A549 treated with CORT108297 at 1 μM for 4 hours (cell line): ENCODE measurements at places on chromosomes 7 and 10. TPM values are rescaled to one million over a fixed set of nuclear protein-coding genes. Genes with fewer than 3 reads are reported as not detected.

Gene TMEM229A
- total RNA-seq, result not detected in 5 replicates

Gene GFRA1
- 9.5 to 10.8 TPM (median 10.2 TPM) in 5 replicates for total RNA-seq

Gene ZNF107
- total RNA-seq, result 2.0 to 2.6 TPM (median 2.5 TPM) in 5 replicates

Gene GRM8
- 0.24 to 0.52 TPM in 2 of 5 replicates, not detected in the others for total RNA-seq

Gene FXYD4
- total RNA-seq, result not detected in 5 replicates

Gene TRIM56
- 10.5 to 14.9 TPM (median 12.8 TPM) in 5 replicates for total RNA-seq

Gene CRTAC1
- total RNA-seq, result 1.2 to 1.9 TPM (median 1.4 TPM) in 5 replicates

Gene ACHE
- total RNA-seq, result 2.1 to 2.7 TPM (median 2.5 TPM) in 5 replicates

Gene NPY4R
- total RNA-seq, result 28.7 to 50.0 TPM (median 40.4 TPM) in 5 replicates

Gene GIMAP5
- total RNA-seq, result 0.14 TPM in 1 of 5 replicates, not detected in the others

Gene PKD2L1
- total RNA-seq, result 0.03 to 0.07 TPM (median 0.05 TPM) in 3 of 5 replicates, not detected in the others

Gene TEX36
- not detected in 5 replicates for total RNA-seq

Gene FAM13C
- total RNA-seq, result 0.06 to 0.23 TPM (median 0.09 TPM) in 5 replicates

Gene DNAH11
- total RNA-seq, result 0.12 to 0.37 TPM (median 0.15 TPM) in 5 replicates

Gene PTF1A
- total RNA-seq, result not detected in 5 replicates

Gene FOXL3
- not detected in 5 replicates for total RNA-seq

Gene CCDC3
- total RNA-seq, result 0.75 to 1.2 TPM (median 1.2 TPM) in 5 replicates

Gene DOCK4
- 3.7 to 6.3 TPM (median 5.6 TPM) in 5 replicates for total RNA-seq

Gene SLC26A3
- not detected in 5 replicates for total RNA-seq

Gene UCMA
- total RNA-seq, result not detected in 5 replicates

Gene GDF2
- total RNA-seq, result not detected in 5 replicates

Gene H2BK1
- total RNA-seq, result not detected in 5 replicates

Gene TMEM196
- not detected in 5 replicates for total RNA-seq

Gene SLC13A4
- not detected in 5 replicates for total RNA-seq

Gene PIK3AP1
- total RNA-seq, result 0.51 to 0.70 TPM (median 0.60 TPM) in 5 replicates

Gene CYP3A5
- total RNA-seq, result 1.3 to 2.5 TPM (median 1.9 TPM) in 5 replicates

Gene EPHA1
- 0.12 TPM in 1 of 5 replicates, not detected in the others for total RNA-seq

Gene NEBL
- 4.2 to 7.1 TPM (median 5.8 TPM) in 5 replicates for total RNA-seq

Gene HOXA5
- 3.9 to 7.1 TPM (median 5.3 TPM) in 5 replicates for total RNA-seq

Gene ADCY1
- total RNA-seq, result 1.3 to 3.0 TPM (median 2.5 TPM) in 5 replicates

Gene TPST1
- 6.2 to 9.4 TPM (median 8.9 TPM) in 5 replicates for total RNA-seq
